SJCRH30 (cell line): ENCODE measurements at places on chromosomes 4 and X. TPM values are rescaled to one million over a fixed set of nuclear protein-coding genes. Genes with fewer than 3 reads are reported as not detected.

Gene OPHN1
- total RNA-seq: 5.2 and 6.7 TPM in 2 replicates

Gene F11
- 0.42 and 0.79 TPM in 2 replicates for total RNA-seq

Gene FAM241A
- total RNA-seq: 0.03 and 0.08 TPM in 2 replicates

Gene MAGEB2
- total RNA-seq: 0.14 and 0.20 TPM in 2 replicates

Gene REELD1
- total RNA-seq: not detected in 2 replicates

Gene FAM53A
- 0.13 and 0.51 TPM in 2 replicates for total RNA-seq

Gene SPARCL1
- total RNA-seq: 0.18 TPM in 1 of 2 replicates, not detected in the other

Gene PAGE4
- total RNA-seq: not detected in 2 replicates

DNA sequence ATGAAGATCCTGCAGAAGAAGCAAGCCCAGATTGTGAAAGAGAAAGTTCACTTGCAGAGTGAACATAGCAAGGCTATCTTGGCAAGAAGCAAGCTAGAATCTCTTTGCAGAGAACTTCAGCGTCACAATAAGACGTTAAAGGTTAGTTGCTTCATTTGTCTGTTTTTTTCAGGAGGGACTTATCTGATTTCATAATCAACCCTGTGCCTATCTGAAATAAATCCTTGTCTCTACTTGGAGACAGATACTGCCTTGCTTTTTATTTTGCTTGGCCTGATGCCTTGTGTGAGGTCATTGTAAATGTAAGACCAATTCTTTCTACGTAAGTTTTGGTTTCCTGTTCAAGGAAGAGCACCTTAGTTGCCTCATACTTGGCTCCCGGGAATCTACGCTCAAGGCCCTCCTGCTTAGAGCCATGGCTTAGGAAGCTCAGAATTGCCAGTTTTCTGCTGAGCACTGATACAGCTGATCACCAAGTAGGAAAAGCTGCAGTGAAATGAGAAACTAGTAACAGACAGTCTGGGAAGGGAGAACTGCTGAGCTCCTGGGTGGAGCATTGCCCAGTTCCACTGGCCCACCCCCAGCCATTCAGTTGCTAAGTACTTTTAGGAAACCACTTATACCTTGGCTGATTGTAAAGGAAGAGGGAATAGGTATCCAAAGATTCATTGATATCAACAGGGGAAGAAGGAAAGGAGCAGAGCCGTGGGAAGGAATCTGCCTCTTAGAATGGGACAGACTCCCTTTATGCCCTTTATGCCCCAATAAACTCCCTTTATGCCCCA lies 41.8 kb downstream of the RBBP7 start:
- H3K27ac ChIP-seq: no peak overlapping the region
- no peak for DNase-seq
- peaks cover 6% of the 10 kb centered on the region; the same call in 1 of the 2 replicates for H3K4me1 ChIP-seq
- H3K36me3 ChIP-seq: peaks cover 27% of the 10 kb centered on the region
- H3K4me3 ChIP-seq: no peak overlapping the region
- no peaks in the 10 kb centered on the region for H3K27me3 ChIP-seq

- DNase-seq: no peak
- no peak overlapping the region for H3K4me3 ChIP-seq
- peaks cover 21% of the 10 kb centered on the region for H3K36me3 ChIP-seq
- peak overlapping the region; percentile 79 for H3K27ac ChIP-seq
- H3K27me3 ChIP-seq: no peaks in the 10 kb centered on the region
These were observed 20.5 kb downstream of the SEPTIN11 start for GRCh38 chr4:76969941-76970529.

DNA sequence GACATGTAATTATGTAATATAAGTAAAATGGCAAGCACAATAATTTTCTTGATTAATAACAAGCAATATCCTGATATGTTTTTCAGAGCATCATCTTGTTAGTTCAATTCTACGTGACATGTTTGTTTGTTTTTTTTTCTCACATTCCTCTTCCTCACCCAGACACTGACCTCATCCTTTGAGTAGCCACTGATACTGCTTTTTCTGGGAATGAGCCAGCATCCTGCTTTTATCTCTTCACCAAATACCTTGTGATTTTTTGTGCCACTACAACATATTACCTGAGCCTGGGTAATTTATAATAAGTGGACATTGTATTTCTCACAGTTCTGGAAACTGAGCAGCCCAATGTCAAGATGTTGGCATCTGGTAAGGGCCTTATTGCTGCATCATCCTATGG lies 484.0 kb downstream of the NAF1 start:
- no peaks in the 10 kb centered on the region for H3K4me1 ChIP-seq
- no peak for DNase-seq
- no peaks in the 10 kb centered on the region for H3K27me3 ChIP-seq
- no peak overlapping the region for H3K4me3 ChIP-seq
- H3K36me3 ChIP-seq: no peaks in the 10 kb centered on the region
- no peak overlapping the region for H3K27ac ChIP-seq

DNA sequence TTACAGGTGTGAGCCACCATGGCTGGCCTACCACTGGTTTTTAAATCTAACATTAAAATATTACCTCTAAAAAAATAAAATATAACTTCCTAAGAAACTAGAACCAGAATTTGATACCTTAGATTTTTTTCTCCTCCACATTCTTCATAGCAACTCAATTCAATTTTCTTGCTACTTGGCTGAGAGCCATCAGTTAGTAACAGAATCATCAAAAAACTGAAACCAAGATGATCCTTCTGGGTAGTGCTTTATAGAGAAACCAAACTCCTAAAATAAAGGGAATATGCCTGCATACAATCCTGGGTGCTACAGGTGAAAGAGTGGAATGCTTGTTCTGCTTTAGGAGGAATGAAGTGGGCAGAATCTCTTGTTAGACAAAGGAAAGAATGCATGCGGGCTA lies 64.4 kb downstream of the RPS3A start:
- no peak overlapping the region for H3K27ac ChIP-seq
- H3K4me3 ChIP-seq: no peak overlapping the region
- H3K27me3 ChIP-seq: no peaks in the 10 kb centered on the region
- H3K36me3 ChIP-seq: no peaks in the 10 kb centered on the region

DNA sequence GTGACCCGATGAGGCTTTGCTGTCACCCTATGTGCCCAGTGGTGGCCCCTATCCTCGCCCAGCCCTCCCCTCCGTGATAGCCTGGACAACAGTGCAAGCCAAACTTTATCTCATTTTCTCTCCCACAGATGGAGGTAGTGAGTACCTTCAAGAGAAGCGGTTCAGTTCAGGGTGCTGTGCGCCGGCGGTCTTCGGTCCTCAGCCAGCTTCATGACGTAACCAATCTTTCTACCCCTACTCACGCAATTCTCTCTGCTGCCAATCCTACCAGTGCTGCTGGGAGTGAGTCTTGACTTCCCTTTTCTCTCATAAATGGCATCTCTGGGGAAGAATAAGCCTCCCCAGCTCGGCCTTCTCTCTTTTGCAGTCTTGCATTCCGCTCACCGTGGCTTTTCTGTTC lies 29.5 kb downstream of the CCNQ start:
- no peaks in the 10 kb centered on the region for H3K36me3 ChIP-seq
- no peaks in the 10 kb centered on the region for H3K4me1 ChIP-seq
- H3K27ac ChIP-seq: no peak overlapping the region
- H3K4me3 ChIP-seq: no peak overlapping the region
- H3K27me3 ChIP-seq: no peaks in the 10 kb centered on the region

DNA sequence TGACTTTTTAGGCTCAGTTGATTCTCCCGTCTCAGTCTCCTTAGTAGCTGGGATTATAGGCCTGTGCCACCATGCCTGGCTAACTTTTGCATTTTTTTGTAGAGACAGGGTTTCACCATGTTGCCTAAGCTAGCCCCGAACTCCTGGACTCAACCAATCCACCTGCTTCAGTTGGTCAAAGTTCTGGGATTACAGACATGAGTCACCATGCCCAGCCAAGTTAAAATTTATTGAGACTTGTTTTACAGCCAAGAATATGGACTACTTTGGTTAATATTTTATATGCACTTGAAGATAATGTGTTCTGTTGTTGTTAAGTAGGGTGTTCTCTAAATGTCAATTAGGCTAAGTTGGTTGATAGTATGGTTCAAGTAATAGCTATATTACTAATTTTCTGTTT lies 58.7 kb downstream of the CYTL1 start:
- no peaks in the 10 kb centered on the region for H3K27me3 ChIP-seq
- no peaks in the 10 kb centered on the region for H3K4me1 ChIP-seq
- no peak for DNase-seq
- H3K36me3 ChIP-seq: no peaks in the 10 kb centered on the region
- H3K4me3 ChIP-seq: no peak overlapping the region
- no peak overlapping the region for H3K27ac ChIP-seq

DNA sequence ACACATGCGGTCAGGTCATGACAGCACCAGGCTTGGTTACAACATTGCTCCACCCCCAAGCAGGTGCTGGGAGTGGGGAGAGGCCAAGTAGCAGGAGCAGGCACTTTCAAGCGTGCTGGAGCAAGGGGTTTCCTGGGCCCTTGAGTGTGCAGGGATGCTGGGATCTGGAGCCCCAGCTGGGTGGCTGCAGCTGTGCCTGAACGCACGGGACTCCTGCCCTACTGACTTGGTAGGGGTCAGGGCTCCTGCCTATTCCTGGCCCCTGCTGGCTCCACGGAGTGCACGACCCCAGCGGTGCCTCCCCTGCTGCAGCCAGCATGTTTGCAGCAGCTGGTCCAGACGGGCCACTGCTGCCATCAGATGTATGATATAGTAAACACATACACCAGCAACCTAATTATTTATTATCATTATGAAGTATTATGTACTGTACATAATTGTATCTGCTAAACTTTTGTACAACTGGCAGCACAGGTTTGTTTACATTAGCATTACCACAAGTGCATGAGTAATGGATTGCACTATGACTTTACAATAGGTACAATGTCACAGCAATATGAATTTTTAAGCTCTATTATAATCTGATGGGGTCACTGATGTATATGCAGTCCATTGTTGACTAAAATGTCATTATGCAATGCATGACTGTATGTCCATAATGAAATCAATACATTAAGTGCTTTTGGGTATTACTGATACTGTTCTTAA lies 620.6 kb downstream of the RAPGEF2 start:
- H3K27me3 ChIP-seq: no peaks in the 10 kb centered on the region
- no peaks in the 10 kb centered on the region for H3K36me3 ChIP-seq
- peak; percentile 31 for DNase-seq

GRCh38 chr4:32136081-32136787 lies 1416.1 kb downstream of the PCDH7 start:
- H3K27ac ChIP-seq: no peak overlapping the region
- H3K36me3 ChIP-seq: no peaks in the 10 kb centered on the region
- no peak for DNase-seq
- no peak overlapping the region for H3K4me3 ChIP-seq
- no peaks in the 10 kb centered on the region for H3K27me3 ChIP-seq
- H3K4me1 ChIP-seq: peaks cover 12% of the 10 kb centered on the region

GRCh38 chrX:3962511-3963311 lies 249.3 kb upstream of the PRKX start:
- no peaks in the 10 kb centered on the region for H3K27me3 ChIP-seq
- no peak overlapping the region for H3K4me3 ChIP-seq
- no peak overlapping the region for H3K27ac ChIP-seq
- peak; percentile 46 for DNase-seq

DNA sequence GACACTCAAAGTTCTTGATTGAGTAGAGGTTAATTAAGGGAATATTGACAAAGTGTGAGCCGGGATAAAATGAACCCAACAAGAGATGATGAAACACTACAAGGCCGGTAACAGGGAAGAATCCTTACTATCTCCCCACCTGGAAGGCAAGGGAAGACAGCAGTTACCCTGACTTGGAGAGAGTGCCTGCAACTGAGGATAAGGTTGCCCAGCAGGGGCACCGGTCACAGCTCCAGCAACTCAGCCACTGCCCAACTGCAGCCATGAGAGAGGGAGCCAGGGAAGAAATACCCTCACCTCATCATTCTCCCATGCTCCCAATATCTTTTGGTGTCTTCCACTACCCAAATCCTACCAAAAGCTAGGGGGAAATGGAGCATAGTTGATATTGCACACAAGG lies 212.7 kb downstream of the KCTD8 start:
- H3K4me3 ChIP-seq: no peak overlapping the region
- H3K27me3 ChIP-seq: no peaks in the 10 kb centered on the region
- no peaks in the 10 kb centered on the region for H3K36me3 ChIP-seq
- H3K4me1 ChIP-seq: no peaks in the 10 kb centered on the region
- no peak overlapping the region for H3K27ac ChIP-seq
- no peak for DNase-seq

DNA sequence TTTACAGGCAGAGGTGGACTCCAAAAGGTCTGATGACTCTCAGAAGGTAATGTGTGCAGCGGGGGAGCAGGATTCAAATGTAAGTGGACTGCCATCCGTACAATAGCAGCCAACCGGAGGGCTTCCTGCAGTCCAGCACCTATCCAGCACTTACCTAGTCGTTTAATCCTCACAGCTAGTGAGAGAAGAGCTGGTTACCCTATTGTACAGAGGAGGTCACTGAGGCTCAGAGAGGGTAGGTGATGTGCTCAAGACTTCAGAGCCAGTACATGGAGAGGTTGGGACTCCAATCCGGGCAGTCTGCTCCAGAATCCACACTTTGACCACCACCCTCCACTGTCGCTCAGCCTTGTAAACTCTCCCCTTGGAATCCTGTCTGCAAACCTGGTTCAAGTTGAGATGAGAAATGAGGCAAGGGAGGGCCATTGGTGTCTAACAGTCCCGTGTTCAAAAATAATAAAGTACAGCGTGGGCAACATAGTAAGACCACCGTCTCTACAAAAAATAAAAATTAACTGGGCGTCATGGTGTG lies 22.5 kb upstream of the JAKMIP1 start:
- no peaks in the 10 kb centered on the region for H3K4me1 ChIP-seq
- no peak overlapping the region for H3K4me3 ChIP-seq
- DNase-seq: no peak
- no peaks in the 10 kb centered on the region for H3K36me3 ChIP-seq

DNA sequence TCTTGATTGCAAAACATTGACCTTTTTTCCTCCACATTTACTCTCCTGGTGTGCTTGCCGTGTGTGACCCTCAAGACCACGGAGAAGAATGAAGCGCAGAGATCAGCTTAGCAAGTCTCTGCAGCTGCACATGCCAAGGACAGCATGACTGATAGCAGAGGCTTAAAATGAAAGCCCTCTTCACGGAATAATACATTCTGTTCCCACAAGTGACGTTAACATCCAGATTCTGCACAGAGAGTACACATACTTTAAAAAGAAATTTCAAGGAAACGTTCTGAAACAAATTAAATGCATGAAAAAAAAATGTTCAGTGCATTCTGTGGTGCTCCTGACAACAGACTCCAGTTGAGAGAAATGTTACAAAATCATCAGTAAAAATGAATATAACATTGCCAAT lies 60.9 kb downstream of the SLC7A11 start:
- H3K4me1 ChIP-seq: 0 out of 2 replicates have a peak, but pooled peaks cover 3% of the 10 kb centered on the region
- H3K4me3 ChIP-seq: no peak overlapping the region
- no peak for DNase-seq
- H3K27ac ChIP-seq: no peak overlapping the region
- no peaks in the 10 kb centered on the region for H3K27me3 ChIP-seq

DNA sequence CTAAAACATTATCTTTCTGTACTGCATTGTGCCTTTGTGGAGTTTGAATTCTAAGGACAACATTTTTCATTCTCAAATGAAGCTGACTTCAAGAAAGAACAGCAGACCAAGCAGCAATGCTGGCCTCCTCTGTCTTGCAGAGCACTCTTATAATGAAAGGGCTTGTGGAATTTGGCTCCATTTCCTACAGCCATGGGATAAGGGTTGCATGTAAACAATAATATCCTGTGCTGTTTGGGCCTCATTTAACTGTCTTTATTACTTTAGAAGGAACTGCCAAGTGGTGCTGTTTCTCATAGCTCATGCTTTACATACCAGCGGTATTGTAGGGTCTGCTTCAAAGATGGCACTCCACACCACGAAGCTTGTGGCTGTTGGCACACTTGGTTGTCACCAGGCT lies 111.4 kb upstream of the EOLA2 start:
- no peaks in the 10 kb centered on the region for H3K36me3 ChIP-seq
- no peaks in the 10 kb centered on the region for H3K27me3 ChIP-seq
- H3K27ac ChIP-seq: no peak overlapping the region
- DNase-seq: no peak
- no peaks in the 10 kb centered on the region for H3K4me1 ChIP-seq
- no peak overlapping the region for H3K4me3 ChIP-seq

- H3K4me3 ChIP-seq: peak overlapping the region; percentile 20; the same call in 1 of the 2 replicates
- H3K27me3 ChIP-seq: no peaks in the 10 kb centered on the region
- DNase-seq: peak; percentile 82
- no peaks in the 10 kb centered on the region for H3K36me3 ChIP-seq
These were observed 27.7 kb downstream of the FBXO8 start for GRCh38 chr4:174255786-174256185.
